Activated T-helper 1 cell treated with anti-CD3 and anti-CD28 coated beads, Interleukin-12 subunit alpha, Interleukin-12 subunit beta, Interleukin-2, Interleukin-4 antibody, amounts not matched to agents 30 ng/mL and 10 ng/mL and 1 ng/mL, durations not matched to agents 14 hours and 24 hours and 36 hours (primary cell): ENCODE measurements at places on chromosomes 1 and 21.

- peak overlapping the region; percentile 63 for H3K27ac ChIP-seq
- H3K27me3 ChIP-seq, result no peaks in the 10 kb centered on the region
- DNase-seq, result no peak
- H3K4me1 ChIP-seq, result peaks cover 54% of the 10 kb centered on the region
These were observed 41.7 kb downstream of the ITPKB start for GRCh38 chr1:226697151-226697928.

DNA sequence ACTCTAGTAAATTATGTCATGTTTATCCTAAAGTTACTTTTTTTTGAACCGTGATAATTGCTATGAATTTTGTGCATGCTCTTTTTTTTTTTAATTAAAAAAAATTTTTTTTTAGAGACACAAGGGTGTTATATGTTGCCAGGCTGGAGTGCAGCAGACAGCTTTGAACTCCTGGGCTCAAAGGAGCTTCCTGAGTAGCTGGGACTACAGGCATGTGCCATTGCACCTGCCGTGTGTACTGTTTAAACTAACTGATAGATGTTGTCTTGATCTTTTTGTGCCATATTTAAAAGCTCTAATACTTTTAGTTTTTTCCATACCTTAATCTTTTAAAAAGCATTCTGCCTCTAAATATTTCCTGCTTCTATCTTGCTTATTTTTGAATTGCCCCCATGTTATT, 60.7 kb downstream of the KIF1B start:
- no peaks in the 10 kb centered on the region for H3K27me3 ChIP-seq
- no peak overlapping the region for H3K27ac ChIP-seq
- H3K4me1 ChIP-seq, result no peaks in the 10 kb centered on the region
- no peak for DNase-seq

DNA sequence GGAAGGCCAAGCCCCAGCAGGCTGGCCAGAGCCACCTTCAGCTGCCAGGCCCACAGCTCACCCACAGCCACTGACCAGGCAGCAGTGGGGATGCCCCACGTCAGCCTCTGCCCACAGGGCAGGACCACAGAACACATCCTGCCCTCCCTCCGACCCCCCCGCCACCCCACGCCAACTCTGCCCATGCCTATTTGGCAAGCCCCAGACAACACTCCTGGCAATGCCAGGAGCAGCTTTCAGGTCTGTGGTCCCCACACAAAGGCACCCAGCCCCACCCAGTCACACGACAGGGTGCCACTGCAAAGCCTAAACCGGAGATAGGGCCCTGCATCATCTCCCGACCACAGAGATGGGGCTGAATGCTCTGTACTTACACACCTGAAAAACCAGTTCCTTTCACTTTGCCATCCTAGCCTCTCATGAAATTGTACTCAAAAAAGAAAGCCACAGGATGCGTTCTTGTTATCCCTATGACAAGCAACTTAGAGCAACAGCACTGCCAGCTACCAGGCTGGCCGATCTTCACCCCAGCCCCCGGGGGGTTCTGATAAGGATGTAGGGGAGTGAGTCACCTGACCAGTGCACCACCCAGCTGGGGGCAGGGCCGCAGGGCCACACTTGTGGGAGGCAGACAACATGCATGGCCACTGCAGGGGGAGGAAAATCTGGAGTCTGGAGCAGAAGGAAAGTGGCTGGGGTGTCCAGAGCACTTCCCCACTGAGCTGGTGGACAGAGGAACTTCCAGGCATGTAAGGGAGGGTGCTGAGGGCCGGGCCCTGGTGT, 36.2 kb downstream of the UBE2G2 start:
- H3K4me3 ChIP-seq, result peak overlapping the region; percentile 37
- H3K27ac ChIP-seq, result peak overlapping the region; percentile 81
- no peaks in the 10 kb centered on the region for H3K27me3 ChIP-seq
- peaks cover 18% of the 10 kb centered on the region for H3K4me1 ChIP-seq
- DNase-seq, result peak; percentile 41
- peaks cover 7% of the 10 kb centered on the region for H3K36me3 ChIP-seq

DNA sequence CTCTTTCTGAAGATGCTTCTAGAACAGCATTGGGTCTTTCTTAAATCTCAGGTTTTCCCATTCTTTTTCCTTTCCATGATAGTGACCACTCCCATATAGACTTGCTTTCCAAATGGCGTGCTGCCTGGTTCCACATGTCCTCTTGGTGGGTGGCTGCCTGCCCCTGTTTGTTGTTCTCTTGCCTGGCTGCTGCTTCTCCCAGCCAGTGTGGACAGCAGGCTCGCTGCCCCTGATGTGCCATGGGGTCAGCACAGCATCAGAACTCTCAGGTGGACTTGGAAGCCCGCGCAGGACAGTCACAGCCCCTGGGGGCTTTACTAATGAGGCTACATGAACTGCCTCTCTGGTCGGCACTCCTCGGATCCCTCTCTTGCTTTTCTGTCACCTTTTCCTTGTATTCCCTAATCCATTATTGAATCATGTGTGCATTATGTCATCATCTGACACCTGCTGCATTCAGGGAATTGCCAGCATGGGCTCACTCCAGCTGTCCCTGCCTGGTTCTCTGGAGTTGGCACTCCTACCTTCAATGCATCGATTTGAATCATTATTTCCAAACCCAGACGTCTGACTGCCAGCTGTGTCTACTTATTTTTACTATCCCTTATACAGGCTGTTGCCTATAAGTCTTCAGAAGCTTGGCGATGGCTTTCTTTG, 100.5 kb upstream of the COA6 start:
- peaks cover 1% of the 10 kb centered on the region for H3K36me3 ChIP-seq
- peaks cover 9% of the 10 kb centered on the region for H3K27me3 ChIP-seq
- DNase-seq, result no peak
- no peak overlapping the region for H3K4me3 ChIP-seq

GRCh38 chr1:200658037-200658818, 11.5 kb downstream of the DDX59 start:
- no peak for DNase-seq
- peaks cover 26% of the 10 kb centered on the region for H3K4me1 ChIP-seq
- no peaks in the 10 kb centered on the region for H3K27me3 ChIP-seq
- H3K27ac ChIP-seq, result no peak overlapping the region
- no peak overlapping the region for H3K4me3 ChIP-seq
- peaks cover 48% of the 10 kb centered on the region for H3K36me3 ChIP-seq
